NCI-H2029 treated with DMSO at 0.1 percent for 48 hours (cell line): ENCODE measurements at places on chromosomes 2 and 18.

GRCh38 chr18:75307530-75307929 is 96.9 kb downstream of the TSHZ1 start:
- no peak for DNase-seq

GRCh38 chr2:207534417-207534816 is 4.7 kb downstream of the CREB1 start:
- no peak for DNase-seq

GRCh38 chr18:56891870-56892269 is 240.7 kb downstream of the WDR7 start:
- no peak for DNase-seq

DNA sequence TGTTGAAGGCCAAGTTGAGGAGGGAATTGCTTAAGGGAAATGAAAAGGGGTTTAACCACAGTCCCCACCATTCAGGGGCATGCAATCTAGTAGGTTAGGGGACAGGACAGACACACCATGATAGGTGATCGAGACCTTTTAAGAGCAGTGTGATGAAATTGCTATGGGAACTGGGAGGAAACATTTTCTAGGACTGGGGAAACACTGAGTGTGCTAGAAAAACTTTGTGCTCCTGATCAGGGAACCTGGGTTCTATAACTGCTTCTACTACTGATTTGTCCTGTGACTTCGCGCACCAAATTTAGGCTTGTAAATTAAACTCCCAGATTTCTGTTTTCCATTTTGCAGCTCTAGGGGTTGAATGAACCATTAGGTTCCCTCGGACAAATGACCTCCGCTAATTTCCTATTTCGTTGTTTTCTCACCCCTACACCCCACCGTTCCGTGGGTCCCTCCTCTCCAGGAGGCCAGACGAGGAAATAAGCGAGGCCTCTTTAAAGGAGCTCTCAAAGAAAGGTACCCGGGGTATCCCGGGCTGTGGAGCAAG is 371 bp upstream of the LCLAT1 start:
- DNase-seq = no peak

DNA sequence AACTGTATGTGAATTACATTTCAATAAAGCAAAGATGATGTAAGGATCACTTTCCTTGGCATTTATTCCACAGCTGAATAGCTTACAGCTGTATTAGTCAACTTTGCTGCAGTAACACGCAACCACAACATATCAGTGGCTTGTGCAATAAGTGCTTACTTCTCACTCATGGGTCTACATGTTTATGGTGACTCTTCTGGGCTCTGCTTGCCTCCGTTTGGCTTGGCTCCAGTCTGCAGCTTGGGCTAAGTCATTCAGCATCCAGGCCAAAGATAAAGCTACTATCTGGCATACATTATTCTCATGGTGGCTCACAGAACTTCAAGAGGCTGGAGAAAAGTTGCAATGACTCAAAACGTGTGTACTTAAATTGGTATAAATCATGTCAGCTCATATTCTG is 355.0 kb downstream of the RNF144A start:
- peak; percentile 1 for DNase-seq

DNA sequence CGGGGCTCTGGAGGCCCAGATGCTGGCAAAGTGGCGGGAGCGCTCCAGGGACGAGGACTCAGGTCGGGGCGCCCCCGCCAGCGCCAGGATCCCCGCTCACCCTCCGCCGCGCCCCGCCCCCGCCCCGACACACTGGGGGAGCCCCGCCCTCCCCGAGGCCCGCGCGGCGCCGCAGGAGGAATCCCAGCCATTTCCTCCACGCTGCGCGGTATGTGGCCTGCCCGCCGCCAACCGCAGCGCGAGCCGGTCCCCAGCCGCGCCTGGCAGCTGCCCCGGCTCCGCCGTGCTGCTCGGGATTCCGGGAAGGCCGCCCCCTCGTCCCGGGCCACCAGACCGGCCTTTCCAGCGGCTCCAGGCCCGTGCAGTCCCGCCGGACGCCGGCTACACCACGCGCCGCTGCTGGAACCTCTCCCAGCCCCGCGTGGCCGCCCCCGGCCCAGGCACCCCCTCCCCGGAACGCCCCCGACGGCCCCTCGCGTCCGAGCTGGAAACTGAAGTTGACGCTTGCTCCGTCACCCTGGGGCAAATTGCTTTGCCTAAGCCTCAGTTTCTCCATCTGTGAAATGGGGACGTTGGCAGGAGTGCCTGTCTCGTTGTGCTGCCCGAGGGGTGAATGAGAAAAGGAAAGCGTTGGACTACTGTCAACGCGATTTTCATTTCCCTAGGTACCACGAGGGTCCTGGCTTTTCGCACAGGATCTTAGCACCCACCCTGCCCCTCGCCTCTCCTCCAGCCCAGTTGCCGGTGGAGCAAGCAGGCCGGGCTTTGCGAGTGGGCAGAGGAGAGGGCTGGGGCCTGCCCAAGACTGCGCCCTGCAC is 53.6 kb downstream of the PKDCC start:
- no peak for DNase-seq

DNA sequence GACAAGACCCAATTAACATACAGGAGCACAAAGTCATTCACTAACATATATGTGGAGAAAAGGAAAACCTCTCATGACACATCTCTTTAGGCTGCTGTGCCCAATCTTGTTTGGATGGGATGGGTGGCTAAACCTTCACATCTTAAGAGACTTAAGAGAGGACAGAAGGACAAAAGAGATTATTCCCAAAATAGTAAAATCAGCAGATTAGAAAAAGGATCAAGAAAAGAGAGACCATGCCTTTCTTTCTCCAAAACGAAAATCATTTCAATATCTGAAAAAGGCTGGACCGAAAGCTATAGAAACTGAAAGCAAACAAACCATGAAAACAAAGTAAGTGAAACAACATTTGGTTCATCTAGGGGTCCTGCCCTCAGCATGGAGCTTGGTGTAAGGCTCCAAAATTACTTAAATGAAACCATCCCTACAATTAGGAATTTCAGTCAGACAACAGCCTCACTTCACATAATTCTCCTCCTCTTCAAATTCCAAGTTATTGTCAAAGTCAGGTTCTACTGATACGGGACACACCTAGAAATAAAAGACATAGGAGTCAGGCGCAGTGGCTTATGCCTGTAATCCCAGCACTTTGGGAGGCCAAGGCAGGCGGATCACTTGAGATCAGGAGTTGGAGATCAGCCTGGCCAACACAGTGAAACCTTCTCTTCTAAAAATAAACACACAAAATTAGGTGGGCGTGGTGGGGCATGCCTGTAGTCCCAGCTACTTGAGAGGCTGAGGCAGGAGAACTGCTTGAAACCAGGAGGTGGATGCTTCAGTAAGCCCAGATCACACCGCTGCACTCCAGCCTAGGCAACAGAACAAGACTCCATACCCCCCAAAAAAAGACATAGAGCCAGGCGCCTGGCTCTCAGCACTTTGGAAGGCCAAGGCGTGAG is 5.2 kb downstream of the STARD7 start:
- no peak for DNase-seq

DNA sequence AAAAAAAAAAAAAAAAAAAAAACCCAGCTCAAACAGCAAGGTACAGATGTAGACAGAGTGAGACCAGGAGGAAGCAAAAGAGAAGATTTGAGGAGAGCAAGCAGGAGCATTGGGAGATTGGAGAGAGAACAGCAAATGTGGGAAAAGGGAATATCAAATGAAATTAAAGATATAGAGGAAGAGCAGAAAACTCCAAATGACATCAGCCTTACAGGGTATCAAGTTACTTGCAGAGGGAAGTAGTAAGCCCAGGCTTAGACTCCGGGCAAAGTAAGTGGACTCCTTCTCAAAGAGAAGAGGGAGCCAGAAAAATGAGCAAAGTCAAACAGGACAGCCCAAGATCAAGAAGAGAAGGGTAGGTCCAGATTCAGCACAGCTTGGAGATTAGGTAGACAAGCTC is 93.3 kb upstream of the PPP1CB start:
- peak; percentile 36 for DNase-seq

GRCh38 chr18:31684279-31685096 is at the start of gene B4GALT6:
B4GALT6 (minus strand) TSS chr18:31684581; CDS start chr18:31684426, 155 bp downstream.
- no peak for DNase-seq

- no peak for DNase-seq
Measured at GRCh38 chr2:232388324-232388891, 9.9 kb downstream of the ALPP start.

DNA sequence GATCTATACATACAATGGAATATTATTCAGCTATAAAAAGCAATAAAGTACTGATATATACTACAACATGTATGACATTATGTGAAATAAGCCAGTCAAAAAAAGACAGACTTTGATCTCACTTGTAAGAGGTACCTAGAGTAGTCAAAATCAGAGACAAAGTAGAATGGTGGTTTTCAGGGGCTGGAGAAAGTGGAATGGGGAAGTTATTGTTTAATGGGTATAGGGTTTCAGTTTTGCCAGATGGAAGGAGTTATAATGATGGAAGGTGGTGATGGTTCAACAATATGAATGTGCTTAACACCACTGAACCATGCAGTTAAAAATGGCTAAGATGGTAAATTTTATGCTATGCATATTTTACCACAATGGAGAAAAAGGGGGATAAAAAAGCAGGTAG is 6.3 kb downstream of the COBLL1 start:
- no peak for DNase-seq

- no peak for DNase-seq
Measured at GRCh38 chr2:121539750-121540469, 9.2 kb downstream of the RNU4ATAC start.

DNA sequence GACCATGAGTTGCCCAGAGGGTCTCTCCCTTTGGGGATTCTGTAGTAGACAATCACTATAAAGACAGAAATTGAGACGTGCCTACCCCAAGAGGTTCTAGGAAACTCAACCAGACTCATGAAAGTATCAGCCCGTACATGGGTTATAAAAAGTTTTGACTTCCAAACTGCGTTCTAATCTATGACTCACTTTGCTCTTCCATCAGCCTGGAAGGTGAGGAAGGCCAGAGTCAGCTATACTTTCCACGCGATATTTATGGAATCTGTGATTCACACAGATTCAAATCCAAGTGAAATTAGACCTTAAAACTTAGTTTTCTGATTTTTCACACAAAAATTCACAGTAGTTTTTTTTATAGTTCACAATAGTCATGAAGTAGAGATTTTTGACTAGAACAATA is 7.7 kb upstream of the LYPD1 start:
- DNase-seq = no peak

DNA sequence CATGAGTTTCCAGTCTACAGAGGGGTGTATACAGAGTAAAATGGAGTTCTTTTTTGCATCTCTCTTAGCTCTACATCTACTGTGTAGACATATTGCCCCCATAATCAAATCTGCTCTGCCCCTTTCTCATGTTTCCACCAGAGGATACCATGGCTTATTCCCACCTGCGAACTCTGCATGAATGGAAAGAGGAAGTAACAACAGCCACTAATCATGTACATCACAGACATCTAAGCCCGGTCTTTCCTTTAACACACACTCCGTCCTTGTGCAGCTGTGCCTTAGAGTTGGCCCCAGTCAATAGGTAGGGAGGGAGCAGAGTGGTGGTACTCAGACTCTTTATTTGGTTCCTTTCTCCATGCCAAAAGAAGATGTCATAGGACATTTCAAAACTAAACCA is 147.3 kb upstream of the NRP2 start:
- DNase-seq = no peak

GRCh38 chr2:118061135-118061955 is 26.9 kb upstream of the INSIG2 start:
- no peak for DNase-seq

GRCh38 chr2:3536682-3537632 is 17.6 kb upstream of the ADI1 start:
- no peak for DNase-seq
